ENCODE measurements at places on chromosomes 4 and X. TPM values are rescaled to one million over a fixed set of nuclear protein-coding genes. Genes with fewer than 3 reads are reported as not detected.

DNA sequence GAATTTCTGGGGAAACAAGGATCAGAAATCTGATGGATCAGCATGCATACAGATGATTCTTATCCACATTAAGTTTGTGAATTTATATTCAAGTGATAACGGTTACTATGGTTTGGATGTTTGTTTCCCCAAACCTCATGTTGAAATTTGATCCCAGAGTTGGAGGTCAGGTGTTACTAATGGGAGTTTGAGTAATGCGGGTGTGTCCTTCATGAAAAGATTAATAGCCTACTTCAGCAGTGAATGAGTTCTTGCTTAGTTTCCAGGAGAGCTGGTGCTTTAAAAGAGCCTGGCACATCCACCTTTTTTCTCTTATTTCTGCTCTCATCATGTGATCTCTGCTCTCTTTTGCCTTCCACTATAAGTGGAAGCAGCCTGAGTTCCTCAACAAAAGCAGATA is 712.4 kb downstream of the IL1RAPL1 start:
- DNase-seq, result no peak
- no peak overlapping the region for H3K4me3 ChIP-seq
- no peaks in the 10 kb centered on the region for H3K27me3 ChIP-seq

- H3K27ac ChIP-seq, result peak overlapping the region; percentile 48
- no peak overlapping the region for H3K4me3 ChIP-seq
- H3K36me3 ChIP-seq, result no peaks in the 10 kb centered on the region
Measured at GRCh38 chrX:109739625-109740432, 6.8 kb upstream of the ACSL4 start.

SLC2A9 gene
- total RNA-seq, result 8.0 TPM

DNA sequence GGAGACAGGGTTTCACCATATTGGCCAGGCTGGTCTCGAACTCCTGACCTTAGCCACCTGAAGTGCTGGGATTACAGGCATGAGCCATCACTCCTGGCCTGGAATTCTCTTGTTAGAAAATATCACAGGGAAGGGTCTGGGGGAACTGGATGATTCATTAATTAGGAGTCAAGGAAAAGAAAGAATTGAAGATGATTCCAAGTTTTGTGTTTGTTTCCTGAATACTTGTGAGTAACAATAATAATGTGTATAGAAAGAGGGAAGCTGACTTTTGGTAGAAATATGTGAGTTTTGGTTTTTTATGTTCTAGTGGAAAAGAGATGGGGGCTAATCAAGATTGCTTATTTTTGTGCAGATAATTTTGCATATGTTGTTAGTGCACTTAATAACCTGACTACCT is 77.3 kb upstream of the CLNK start:
- no peak overlapping the region for H3K27ac ChIP-seq
- no peaks in the 10 kb centered on the region for H3K36me3 ChIP-seq
- no peak overlapping the region for H3K4me3 ChIP-seq
- no peaks in the 10 kb centered on the region for H3K27me3 ChIP-seq
- DNase-seq, result no peak

Data from esophagus squamous epithelium (tissue), 5 donors.